ENCODE measurements at places on chromosomes 13 and 19.

GRCh38 chr13:98976338-98976737 lies 1.5 kb downstream of the DOCK9 start:
- no peak for DNase-seq

GRCh38 chr19:13574933-13575332 lies 68.7 kb upstream of the CACNA1A start:
- DNase-seq, result no peak

DNA sequence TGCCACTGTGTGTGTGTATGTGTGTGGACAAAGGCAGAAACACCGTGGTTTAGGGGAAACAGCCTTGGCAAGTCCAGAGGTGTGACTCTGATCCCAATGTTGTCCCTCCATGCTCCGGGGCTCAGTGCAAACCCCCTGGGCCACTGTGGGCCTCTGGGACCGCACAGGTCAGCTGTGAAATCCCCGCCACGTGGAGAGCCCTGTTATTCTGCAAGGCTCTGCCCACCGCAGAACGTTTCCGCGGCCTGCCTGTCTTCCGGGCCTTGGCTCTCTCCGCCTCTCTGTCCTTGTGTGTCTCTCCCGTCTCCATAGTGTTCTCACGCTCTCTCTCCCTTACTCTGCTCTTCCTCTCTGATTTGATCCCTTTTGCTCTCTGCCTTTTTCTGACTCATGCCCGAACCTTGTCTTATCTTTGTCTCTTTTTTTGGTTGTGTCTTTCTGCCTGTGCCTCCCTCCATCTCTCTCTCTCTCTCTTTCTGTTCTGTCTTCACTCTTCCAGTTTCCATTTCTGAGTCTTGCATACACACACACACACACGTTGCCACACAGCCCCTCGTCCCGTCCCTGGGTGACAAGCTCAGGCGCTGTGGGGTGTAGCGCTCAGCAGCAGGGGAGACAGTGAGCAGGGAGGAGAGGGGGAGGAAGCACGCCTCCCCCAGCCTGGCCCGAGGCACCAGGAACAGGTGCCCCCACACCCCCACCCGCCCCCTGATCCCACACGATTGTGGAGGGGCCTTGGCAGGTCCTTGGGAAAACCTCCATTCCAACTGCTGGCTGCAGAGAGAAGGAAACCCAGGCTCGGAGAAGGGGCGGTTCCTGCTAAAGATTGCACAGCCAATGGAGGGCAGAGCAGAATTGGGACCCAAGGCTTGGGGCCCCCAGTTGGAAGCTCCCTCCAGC lies 3.0 kb downstream of the TTYH1 start:
- DNase-seq, result no peak

DNA sequence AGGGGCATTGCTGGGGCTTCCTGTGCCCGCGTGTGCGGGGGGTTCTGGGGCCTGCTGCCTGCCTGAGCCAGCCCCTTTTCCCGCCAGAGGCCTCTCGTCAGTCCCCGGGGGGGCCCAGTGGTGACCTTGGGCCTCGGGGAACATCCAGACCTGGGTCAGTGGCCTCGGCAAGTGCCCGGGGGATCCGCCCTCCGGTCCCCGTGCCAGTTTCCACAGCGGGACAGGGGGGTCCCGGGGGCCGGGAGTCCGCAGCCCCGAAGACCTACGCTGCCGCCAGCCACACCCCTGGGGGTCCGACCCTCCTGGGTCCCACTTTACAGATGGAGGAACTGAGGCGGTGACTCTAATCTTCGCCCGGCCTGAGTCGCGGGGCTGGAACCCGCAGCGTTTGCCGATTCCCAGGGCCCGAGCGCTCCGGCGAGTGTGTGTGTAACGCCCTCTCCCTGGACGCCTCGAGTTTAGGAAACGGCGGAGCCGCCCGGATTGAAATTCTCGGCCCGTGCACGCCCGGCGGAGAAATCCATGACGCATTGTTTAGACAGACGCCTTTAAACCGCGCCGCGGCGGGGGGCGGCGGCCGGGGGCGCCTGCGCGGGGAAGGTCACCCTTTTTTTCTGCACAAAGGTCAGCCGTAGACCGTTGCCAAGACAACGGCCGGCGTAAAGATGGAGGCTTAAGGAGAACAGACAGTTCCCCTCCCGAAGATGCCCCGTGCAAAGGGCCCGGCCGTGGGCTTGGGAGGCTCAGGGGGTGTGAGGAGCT lies 39.3 kb downstream of the EFNA2 start:
- no peak for DNase-seq

DNA sequence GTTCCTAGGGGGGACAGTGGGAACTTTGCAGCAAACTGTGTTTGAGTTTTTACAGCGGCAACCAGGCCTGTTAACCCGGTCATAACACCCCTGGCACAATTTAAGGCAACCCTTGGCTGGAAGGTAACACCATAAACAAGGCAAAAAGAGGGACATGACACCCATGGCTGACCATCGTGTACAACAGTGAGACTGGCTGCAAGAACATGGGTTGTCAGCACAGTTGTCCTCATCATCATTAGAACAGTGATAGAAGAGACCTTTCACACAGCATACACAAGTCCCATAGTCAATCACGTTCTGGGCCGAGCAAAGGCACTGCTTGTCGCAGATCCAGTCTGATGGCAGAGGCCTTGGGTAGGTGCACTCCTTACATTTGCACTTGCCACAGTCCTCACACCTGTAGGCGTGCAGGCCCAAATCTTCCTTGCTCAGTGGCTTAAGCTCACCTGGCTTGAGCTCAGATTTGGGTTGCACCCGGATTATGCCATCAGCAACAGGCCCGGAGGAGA lies 4.1 kb downstream of the SPRY2 start:
- DNase-seq, result no peak

DNA sequence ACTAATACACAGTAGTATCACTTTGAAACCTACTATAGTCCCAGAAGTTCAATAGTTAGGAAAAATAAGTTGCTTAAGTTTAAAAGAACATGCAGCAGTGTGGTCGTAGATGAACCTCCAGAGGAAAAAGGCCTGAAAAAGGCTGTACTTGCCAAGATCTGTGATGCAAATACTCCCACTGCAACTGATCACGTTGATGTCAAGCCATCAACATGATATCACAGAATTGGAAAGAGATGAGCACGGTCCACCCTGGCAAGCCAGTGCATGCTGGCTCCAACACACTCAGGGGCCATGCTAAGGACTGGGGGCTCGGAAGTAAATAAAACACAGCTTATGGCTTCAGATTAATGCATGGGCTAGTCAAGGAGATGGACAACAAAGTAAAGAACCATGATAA lies 71.8 kb upstream of the LRCH1 start:
- no peak for DNase-seq

- DNase-seq, result no peak
Measured at GRCh38 chr19:19439176-19439482, 33.7 kb downstream of the GATAD2A start.

GRCh38 chr19:57558525-57558924 lies 1.1 kb downstream of the ZNF550 start:
- no peak for DNase-seq

GRCh38 chr19:54481326-54481930 lies 8.3 kb upstream of the CDC42EP5 start:
- DNase-seq, result no peak

GRCh38 chr13:111296417-111296816 lies 24.0 kb upstream of the TEX29 start:
- no peak for DNase-seq

GRCh38 chr13:76790980-76791819 lies 95.0 kb downstream of the KCTD12 start:
- no peak for DNase-seq

GRCh38 chr19:51367255-51367564 lies 1.0 kb upstream of the ETFB start:
- DNase-seq, result no peak

- DNase-seq, result no peak
Measured at GRCh38 chr19:18601875-18602274, 4.7 kb downstream of the CRLF1 start.

- DNase-seq, result no peak
Measured at GRCh38 chr19:46533078-46533620, 37.5 kb upstream of the PNMA8B start.

- no peak for DNase-seq
Measured at GRCh38 chr19:15948223-15949058, at the start of gene OR10H4. TSS of gene OR10H4 (plus strand) at chr19:15949008. CDS start at chr19:15949008, 0 bp downstream.

GRCh38 chr13:51818781-51819511 lies 15.0 kb upstream of the DHRS12 start:
- no peak for DNase-seq

GRCh38 chr13:109196948-109197347 lies 567.5 kb downstream of the MYO16 start:
- DNase-seq, result no peak

GRCh38 chr13:49319951-49320350 lies 72.2 kb downstream of the CDADC1 start:
- no peak for DNase-seq

DNA sequence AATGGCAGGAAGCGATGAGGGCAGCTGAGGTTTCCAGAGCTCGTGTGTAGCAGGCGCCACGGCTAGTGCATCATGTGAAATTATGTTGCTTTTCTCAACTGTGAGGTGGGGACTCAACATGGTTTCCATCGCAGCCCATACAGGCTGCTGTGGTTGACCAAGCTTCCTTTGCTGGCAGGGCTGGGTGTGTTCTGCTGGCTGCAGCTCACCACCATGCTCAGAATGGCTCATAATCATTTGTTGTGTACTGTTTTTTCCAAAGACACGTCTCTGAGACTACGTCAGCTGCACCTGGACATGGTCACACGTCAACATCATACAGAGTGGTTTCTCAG lies 16.1 kb upstream of the RASA3 start:
- DNase-seq, result no peak

GRCh38 chr19:7177926-7178325 lies 108.4 kb downstream of the ZNF557 start:
- no peak for DNase-seq

- peak; percentile 70 for DNase-seq
Measured at GRCh38 chr19:2575734-2576481, 100.0 kb downstream of the GADD45B start.

GRCh38 chr13:29505511-29505910 lies 90.0 kb downstream of the SLC7A1 start:
- DNase-seq, result no peak

DNA sequence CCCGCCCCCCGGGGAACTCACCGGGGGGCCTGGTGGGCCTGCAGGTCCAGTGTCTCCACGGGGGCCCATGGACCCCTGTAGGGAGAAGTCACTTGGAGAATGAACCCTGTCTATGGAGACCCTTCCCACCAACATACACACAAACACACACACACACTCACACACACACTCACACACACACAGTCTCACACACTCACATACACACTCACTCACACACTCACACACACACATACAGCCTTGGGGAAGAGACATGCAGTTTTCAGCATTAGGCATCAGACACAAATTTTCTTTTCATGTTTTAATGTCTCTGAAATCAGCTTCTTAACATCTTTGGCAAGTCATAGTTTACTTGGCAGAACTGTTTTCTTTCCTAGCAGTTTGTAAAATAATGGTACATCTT lies 31.0 kb upstream of the OLFM2 start:
- DNase-seq, result no peak

GRCh38 chr19:12799742-12800465 lies 1.7 kb downstream of the PRDX2 start:
- DNase-seq, result no peak

- DNase-seq, result no peak
Measured at GRCh38 chr19:32201211-32201610, 144.2 kb upstream of the ZNF507 start.

DNA sequence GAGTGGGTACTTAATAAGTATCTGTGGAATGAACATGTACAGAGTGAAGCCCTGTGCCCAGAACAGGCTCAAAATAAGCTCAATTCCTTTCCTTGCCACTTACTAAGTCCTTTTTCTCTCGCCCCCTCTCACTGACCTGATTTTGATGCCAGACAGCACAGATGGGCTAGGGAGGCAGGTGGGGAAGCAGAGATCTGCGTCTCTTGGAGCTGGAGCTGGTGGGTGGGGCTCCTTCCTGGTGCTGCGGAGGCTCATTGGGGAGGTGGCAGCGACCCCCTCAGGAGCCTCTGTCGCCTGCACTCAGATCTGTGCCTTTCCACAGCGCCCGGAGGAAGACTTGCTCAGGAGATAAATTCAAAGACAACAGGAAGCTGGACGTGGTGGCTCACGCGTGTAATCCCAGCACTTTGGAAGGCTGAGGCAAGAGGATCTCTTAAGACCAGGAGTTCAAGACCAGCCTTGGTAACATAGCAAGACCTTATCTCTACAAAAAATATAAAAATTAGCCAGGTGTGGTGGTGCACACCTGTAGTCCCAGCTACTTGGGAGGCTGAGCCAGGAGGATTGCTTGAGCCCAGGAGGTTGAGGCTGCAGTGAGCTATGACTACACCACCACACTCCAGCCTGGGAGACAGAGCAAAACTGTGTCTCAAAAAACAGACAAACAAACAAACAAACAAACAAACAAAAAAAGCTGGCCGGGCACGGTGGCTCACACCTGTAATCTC lies 14.6 kb downstream of the AKT2 start:
- no peak for DNase-seq

GRCh38 chr19:48842789-48843162 lies 6.5 kb upstream of the HSD17B14 start:
- DNase-seq, result no peak

DNA sequence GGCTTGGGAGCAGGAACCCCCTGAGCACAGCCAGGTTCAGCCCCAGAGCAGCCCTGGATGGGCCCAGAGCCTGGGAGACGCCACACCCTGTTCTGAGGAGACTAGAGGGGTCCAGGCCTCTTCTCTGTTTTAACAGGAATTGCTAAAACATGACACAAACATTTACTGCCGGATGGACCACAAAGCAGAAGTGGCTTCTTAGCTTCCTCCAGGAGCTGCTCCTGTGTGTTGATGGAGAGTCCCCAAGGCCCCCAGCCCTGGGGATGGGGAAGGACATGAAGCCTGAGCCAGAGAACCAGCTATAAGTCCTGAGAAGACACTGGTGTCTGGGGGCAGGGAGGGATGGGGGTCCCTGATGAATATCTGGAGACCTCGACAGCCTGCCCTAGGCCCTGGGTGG lies 14.6 kb downstream of the CEACAM3 start:
- no peak for DNase-seq

- no peak for DNase-seq
Measured at GRCh38 chr13:113216254-113217048, 7.0 kb downstream of the CUL4A start.

DNA sequence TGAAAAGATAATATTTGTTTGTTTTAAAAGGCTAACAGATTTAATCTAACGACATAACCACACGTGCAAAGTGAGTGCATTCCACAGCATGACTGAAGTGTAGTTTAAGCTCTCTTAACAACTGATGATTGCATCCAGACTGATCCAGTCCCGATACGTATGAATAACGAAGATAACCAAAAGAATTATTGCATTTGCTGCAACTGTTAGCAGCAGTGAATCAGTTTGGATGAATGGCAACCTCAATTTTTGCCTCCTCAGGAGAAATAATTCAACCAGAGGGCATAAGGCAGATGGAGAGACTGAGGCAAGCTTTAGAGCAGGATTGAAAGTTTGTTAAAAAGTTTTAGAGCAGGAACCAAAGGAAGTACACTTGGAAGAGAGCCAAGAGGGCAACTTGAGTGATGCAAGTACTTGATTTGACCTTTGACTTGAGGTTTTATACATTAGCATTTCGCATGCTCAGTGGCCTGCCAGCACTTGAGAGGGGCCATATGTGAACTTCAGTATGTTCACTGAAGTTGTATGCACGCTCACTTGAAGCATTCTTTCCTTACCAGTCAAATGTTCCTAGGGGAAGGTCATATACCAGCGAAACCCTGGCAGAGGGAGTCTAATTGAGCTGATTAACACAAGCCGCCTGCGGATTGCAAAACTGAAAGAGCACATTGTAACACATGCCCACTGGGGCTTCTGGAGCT lies 835.0 kb upstream of the PCDH20 start:
- no peak for DNase-seq

- DNase-seq, result no peak
Measured at GRCh38 chr13:99486996-99487395, 14.3 kb upstream of the TM9SF2 start.
